ENCODE measurements at places on chromosomes 6 and 20.

- DNase-seq = no peak
These were observed 650.6 kb upstream of the ARID1B start for GRCh38 chr6:156126535-156126934.

GRCh38 chr6:10441004-10441654 is 26.3 kb upstream of the TFAP2A start:
- peak; percentile 99 for DNase-seq

DNA sequence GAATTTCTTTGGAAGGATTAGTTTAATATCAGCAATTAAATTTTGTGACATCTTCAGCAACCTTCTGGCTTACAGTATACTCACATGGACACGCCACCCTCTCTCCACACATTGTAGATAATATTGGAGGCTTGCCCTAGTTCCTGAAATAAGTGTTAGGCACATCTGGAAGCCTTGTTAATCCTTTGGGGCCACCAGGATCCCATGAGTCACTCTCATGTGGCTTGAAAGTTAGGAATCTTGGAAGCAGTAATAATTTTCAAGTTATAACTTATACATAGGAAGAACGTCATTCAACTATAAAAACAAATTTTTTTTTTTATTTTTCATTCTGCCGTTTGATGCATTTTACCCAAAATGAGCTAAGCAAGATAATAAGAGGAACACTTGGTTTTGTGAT is 20.5 kb downstream of the LAMA4 start:
- peak; percentile 80 for DNase-seq

DNA sequence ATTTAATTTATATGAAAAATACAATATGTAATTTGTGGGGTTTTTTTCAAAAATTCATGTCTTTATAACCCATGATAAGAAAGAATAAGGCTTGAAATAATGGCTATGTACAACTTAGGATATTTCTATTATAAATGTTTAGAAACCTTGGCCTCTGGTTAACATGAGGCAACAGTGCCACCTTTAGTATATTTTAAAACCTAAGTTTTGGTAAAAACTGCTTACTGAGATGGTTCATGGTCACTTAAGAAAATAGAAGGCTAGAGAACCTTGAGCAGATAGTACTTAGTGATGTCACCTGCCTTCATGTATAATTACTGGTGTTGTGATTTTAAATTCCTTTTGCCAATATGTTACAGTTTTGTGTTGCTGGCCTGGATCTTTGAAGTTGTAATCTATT is 176.4 kb downstream of the ADGB start:
- peak; percentile 4 for DNase-seq

DNA sequence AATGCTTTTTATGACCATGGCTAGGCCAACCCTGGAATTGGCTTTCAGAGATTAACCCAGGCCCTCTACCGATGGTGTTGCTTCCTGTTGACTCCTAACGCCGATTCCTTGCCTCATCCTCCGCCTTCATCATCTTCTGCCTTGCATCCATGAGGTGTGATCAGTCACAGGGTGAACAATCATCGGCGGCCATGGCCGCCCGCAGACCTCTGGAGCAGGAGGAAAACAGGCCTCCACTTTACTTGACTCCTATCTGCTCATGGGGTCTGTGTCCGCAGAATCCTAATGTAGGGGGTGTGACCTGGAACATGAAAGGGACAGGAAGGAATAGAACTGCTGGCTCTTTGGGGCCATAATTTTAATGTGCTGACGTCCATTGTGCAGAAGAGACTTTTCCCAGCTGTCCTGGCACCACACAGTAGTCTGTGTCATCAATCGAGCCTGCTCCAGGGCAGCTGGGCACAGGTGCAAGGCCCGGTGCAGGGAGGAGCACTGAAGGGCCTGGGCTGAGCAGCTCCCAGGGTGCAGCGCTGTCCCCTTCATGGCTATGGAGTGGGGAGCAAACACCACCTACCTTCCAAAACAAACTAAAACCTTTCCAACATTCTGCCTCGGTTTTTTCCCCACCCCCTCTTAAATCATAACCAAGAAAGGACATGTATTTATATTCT is 8.0 kb downstream of the SLC22A3 start:
- no peak for DNase-seq

DNA sequence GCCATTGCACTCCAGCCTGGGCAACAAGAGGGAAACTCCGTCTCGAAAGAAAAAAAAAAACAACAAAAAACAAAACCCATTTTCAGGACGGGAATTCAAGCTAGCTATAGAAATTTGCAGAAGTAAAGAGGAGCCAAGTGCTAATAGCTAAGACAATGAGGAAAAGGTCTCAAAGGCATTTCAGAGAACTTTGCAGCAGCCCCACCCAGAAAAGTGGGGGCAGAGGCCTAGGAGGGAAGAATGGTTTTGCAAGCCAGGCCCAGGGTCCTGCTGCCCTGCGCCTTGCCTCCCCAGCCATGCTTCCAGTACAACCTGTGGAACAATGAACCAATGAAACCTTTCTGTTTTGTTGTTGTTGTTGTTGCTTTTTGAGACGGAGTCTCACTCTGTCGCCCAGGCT is 38.3 kb upstream of the SAMHD1 start:
- no peak for DNase-seq
